Activated CD4-positive, alpha-beta T cell treated with anti-CD3 and anti-CD28 coated beads for 4 hours (primary cell): ENCODE measurements at places on chromosomes 1 and 21.

DNA sequence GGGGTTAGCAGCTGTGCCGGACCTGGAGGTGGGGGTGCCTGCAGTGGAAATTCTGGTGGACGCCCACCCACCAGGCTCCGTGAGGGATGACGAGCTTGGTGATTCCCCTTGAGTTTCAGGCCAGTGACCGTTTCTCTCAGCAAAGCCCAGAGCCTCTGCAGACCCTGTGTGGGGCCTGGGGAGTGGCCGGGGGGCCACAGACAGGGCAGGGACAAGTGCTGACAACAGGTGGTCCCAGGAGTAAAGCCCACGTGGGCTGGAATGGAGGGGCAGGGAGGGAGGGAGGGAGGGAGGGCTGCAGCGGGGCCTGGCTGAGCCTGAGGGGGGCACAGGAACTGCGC is 52.8 kb downstream of the COL18A1 start:
- DNase-seq, result no peak

- no peak for DNase-seq
Measured at GRCh38 chr1:59005491-59006288, 221.8 kb upstream of the JUN start.

GRCh38 chr1:22971611-22972405 is 858 bp downstream of the LACTBL1 start:
- no peak for DNase-seq

DNA sequence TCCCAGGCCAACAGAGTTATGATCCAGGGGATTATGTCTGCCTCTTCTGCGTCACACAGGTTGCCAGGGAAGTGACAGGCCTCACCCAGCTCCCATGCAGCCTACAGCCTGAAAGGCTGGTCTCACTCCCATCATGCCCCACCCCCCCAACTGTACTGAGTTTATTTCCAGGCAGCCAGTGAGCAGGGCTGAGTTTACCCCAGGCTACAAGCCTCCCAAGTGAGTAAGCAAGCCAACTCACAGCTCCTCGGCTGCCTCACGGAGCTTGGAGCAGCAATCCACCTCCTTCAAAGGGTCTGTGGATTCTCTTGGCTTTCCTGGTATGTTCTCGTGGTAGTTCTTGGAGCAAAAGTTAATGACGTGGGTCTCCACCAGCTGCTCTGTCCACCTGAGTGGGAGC is 1147.6 kb upstream of the ADGRL4 start:
- DNase-seq, result no peak

GRCh38 chr21:17295997-17296396 is 216.8 kb upstream of the CXADR start:
- no peak for DNase-seq

DNA sequence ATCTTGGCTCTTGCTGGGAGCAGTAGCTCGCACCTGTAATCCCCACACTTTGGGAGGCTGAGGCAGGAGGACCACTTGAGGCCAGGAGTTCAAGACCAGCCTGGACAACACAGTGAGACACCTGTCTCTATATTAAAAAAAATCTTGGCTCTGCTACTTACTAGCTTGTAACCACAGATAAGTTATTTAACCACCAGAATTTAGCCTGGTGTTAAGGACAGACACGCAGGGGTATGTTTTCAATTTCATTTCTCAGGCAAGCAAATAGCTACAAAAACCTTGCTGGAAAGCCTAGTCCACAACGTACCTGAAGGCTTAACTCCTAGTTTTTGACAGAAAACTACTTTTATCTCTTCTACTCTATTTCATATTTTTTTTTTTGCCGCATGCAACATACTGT is 24.8 kb upstream of the GFI1 start:
- DNase-seq, result no peak

DNA sequence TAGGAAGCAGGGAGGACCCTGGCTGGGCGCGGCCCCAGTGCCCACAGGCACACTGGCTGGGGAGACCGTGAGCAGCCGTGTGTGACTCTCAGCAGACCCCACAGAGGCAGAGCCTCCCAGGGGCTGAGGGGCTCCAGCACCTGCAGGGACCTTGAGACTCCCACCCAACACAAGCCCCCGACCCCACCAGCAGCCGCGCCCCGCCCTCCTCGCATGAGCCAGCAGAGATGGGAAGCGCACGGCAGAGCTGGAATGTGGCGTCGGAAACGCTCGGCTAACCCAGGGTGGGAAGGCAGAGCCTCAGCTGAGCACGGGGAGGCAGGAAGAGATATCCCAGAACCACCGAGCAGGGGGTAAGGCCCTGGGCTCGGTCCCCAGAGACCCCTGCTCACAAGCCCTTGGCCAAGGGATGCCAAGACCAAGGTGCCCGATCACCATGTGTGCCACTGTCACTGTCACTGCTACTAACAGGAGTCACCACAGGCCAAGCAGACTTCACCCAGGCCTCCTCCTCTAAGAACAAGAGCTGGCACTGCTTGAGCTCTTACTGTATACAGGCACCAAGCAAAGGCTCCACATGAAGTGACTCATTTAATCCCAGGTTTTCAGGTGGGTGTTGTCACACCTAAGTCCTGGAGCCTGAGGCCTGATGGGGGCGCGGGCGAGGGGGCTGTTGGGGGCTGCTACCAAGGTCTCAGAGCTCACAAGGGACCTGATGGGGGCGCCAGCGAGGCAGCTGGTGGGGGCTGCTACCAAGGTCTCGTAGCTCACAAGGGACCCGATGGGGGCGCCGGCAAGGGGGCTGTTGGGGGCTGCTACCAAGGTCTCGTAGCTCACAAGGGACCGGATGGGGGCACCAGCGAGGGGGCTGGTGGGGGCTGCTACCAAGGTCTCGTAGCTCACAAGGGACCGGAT is 20.1 kb downstream of the MEGF6 start:
- DNase-seq, result no peak

- DNase-seq, result no peak
Measured at GRCh38 chr1:180571060-180571831, 12.5 kb downstream of the OVAAL start.

DNA sequence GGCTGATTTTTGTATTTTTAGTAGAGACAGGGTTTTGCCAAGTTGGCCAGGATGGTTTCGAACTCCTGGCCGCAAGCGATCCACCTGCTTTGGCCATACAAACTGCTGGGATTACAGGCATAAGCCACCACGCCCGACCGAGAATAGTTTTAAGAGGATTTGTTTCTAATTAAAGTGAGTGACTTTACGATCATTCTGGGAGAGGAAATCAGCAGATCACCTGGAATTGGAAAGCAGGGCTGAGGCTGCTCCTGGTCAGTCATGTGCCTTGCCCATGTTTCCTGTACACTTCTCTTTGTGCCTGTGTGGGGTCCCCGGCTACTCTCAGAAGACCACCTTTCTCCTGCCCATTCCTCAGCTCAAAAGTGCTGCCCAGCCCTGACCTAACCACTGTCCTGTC is 33.9 kb downstream of the ZBTB8B start:
- DNase-seq, result no peak

DNA sequence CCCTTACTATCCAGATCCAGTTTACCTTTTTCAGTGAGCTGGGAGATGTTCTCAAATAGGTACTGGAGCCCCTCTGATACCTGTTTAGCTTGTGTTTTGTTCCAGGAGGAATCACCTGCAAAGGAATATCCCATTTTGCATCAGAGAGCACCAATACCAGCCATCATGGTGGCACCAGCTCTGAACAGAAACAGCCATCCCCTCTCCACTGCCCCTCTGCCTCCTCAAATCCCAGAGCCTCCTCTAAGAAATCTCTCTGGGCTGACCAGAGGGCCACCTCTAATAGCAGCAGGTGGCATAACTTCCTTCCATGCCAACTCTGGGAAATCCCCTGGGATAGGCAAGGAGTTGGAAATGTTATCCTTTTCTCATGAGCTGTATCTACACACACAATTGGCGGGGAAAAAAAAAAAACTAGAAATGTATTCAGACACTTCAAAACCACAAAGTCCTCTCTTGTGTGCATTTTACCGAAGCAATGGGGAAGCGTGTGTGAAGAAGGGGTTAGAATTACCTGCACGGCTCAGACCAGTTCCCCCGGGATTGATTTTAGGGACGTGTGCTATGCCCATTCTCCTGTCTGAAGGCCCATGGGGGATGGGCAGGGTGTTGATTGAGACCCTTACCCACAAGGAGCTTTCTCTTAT is 2.4 kb downstream of the PGLYRP4 start:
- no peak for DNase-seq

DNA sequence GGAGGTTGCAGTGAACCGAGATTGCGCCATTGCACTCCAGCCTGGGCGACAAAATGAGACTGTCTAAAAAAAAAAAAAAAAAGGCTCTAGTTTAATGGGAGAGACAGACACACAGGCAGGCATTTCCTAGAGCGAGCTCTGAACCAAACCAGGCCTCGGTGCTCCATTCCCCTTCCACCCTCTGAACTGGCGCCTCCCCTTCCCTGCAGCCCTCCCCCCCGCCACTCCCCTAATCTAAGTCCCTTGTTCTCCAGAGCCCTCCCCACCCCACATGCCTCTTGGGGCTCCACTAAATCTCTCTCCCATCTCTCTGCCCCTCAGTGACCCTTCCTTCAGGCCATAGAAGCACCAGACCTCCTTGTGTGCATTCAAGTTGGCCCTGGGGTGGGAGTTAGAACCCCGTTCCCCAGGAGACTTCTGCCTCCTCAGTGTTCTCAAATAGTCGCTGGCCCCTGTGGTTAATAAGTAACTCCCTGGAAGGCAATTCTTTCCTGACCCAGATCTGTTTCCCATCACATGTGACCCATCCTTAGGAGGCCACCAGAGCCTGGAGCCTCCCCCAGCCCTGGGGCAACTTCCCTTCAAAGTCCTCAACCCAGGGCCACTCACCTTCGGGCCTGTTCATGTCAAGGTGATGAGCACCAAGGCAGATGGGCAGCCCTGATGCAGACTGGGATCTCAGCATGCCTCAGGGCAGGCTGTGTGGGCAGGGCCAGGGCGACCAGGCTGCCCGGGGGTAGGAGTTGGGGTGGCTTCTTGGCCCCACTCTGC is 42.6 kb upstream of the EPB41 start:
- no peak for DNase-seq

GRCh38 chr1:32329931-32330466 is 6.0 kb downstream of the MARCKSL1 start:
- DNase-seq, result no peak

DNA sequence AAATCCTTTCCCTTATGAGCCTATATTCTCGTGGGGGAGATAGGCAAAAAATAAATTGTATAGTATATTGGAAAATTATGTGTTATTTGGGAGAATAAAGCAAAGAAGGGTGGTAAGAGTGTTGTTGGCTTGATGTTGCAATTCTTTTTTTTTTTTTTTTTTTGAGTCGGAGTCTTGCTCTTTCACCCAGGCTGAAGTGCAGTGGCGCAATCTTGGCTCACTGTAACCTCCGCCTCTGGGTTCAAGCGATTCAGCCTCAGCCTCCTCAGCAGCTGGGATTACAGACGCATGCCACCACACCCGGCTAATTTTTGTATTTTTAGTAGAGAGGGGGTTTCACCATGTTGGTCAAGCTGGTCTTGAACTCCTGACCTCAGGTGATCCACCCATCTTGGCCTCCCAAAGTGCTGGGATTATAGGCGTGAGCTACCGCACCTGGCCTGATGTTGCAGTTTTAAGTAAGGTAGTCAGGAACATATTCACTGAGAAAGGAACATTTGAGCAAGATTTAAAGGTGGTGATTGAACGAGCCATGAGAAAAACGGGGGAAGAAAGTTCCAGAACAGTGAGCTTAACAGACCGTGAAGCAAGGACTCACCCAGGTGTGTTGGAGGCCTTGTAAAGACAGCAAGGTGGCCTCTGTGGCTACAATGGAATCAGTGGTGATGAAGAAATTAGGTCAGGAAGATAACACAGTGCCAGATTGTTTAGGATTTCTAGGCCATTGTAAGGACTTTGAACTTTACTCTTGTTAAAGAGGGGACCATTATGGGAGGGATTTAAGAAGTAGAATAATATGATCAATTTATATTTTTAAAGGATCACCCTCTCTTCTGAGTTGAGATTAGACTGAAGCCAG is 45.8 kb downstream of the RPRD2 start:
- no peak for DNase-seq

- no peak for DNase-seq
Measured at GRCh38 chr21:41507521-41508414, at the start of gene TMPRSS2. Gene TMPRSS2, minus strand, starts transcription at chr21:41508158. Its CDS starts 10,025 bp downstream, at chr21:41498133.

DNA sequence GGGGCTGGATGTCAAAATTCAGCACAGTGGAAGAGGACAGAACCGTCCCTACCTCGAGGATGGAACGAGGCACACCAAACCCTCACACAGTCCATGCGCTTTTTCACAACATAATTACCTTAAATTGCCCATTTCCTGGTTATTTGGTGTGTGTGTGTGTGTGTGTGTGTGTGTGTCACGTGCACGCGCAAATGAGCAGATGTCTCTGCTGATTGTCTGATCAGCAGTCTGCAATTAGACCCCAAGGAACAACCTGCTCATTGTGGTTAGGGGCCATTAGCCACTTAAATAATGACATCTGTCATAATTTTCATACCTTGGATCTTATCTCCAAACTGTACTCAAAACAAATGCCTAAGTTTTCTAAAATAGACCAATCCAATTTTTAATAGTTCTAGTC is 23.2 kb downstream of the AVPR1B start:
- DNase-seq, result no peak

DNA sequence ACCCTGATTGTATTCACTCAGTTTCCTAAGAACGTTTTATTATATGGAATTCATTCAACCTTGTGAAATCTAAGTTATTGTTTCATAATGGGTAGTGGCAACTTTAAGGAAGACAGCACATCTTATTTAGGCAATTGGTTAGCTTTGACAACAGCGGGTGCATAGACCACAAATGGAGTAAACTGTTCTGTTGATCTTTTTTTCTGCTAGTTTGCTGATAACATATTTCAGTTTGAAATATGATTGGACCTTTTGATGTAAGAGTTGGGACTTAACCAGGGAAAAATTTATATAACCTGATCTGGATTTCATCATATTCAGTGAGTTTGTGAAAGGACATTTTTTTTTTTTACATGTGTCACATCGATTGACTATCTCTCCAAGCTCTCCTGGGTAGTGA is 151.7 kb downstream of the HLX start:
- DNase-seq, result no peak

GRCh38 chr1:68051475-68051874 is 1.0 kb upstream of the DIRAS3 start:
- no peak for DNase-seq

GRCh38 chr1:206012086-206012859 is 9.1 kb upstream of the RAB7B start:
- DNase-seq, result peak; percentile 14

DNA sequence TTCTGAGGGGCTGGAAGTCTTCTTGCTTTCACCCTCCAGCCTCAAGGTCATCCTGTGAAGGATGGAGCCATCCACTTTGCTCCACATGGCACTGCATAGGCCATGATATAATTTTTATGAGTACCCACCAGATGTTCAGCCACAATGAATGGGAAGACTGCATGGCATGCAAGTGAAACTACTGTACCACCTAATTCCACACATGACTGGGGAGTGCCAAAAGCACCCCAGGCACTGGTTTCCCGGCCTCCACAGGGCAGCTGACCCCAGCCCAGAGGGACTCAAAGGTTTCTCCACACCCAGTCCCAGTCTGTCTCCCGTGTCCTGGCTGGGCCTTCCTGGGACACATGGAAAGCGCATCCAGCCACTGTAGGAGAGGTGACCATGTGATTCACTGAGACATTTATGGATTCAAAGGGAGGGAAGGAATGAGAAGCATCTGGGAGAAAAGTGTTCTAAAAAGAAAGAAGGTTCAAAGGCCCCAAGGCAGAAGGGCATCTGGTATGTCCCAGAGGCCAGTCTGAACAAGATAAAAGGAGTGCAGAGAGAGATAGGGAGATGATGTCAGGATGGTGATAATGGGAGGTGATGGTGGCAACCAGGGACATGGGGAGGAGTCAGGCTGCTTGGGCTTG is 12.1 kb downstream of the RHOU start:
- DNase-seq, result no peak

GRCh38 chr1:147236959-147237791 is 5.3 kb upstream of the CHD1L start:
- no peak for DNase-seq

- DNase-seq, result no peak
Measured at GRCh38 chr1:114435088-114435715, 75.8 kb downstream of the TRIM33 start.

GRCh38 chr21:26107429-26107828 is 63.1 kb downstream of the APP start:
- DNase-seq, result no peak
